ENCODE measurements at places on chromosomes 3 and 15.

GRCh38 chr3:118907909-118908308, 126.7 kb downstream of the IGSF11 start:
- DNase-seq: no peak

GRCh38 chr15:100572362-100572983, 29.5 kb downstream of the LINS1 start:
- no peak for DNase-seq

GRCh38 chr3:57959423-57960173, 48.6 kb upstream of the FLNB start:
- peak; percentile 59 for DNase-seq

- DNase-seq: no peak
Measured at GRCh38 chr3:31367518-31367917, 165.2 kb upstream of the STT3B start.

GRCh38 chr3:67228136-67228535, 230.0 kb downstream of the KBTBD8 start:
- DNase-seq: no peak

- DNase-seq: no peak
Measured at GRCh38 chr3:144501467-144501866, 529.8 kb downstream of the DIPK2A start.

- DNase-seq: no peak
Measured at GRCh38 chr3:51830345-51830744, 31.1 kb upstream of the IQCF2 start.

DNA sequence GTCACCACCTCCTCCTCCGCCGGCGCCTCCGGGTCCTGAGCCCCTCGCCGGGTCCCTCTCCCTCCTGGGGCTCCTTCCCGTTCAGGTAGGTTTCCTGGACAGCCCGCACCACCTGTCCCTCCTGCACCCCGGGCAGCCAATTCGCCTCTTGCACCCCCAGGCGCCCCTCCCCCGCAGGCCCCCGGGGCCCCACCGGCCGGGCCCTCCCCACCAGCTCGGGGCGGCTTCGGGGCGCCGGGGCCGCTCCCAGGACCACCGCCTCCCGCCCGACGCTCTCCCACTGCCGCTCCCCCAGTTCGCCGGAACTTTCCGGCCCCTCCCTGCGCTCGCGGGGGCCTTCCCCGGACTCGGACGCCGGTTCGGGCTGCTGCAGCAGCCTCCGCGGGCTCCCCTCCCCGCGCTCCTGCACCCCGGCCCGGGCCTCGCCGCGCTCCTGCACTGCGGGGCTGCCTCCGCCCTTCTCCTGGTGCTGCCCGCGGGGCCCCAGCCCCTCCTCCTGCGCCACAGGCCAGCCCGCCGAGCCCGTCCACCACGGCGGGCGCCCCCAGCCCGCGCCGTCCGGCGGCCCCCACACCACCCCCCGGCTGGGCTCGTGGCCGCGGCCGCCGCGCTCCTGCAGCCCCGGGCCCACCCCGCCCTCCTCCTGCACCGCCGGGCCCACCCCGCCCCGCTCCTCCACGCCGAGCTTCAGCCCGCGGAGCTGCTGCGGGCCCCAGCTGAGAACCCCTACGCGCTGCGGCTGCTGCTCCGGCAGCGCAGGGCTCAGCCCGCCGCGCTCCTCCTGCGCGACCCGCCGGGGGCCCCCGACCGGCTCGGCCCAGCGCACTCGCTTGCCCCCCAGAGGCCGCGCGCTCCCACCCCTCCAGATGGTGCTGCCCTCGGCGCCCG, 587 bp upstream of the TNK2 start:
- no peak for DNase-seq

GRCh38 chr15:68402432-68403160, 29.4 kb downstream of the ITGA11 start:
- DNase-seq: no peak

- DNase-seq: no peak
Measured at GRCh38 chr3:142987080-142987700, 14.2 kb upstream of the U2SURP start.

GRCh38 chr3:59381282-59381681, 331.5 kb upstream of the CFAP20DC start:
- no peak for DNase-seq

DNA sequence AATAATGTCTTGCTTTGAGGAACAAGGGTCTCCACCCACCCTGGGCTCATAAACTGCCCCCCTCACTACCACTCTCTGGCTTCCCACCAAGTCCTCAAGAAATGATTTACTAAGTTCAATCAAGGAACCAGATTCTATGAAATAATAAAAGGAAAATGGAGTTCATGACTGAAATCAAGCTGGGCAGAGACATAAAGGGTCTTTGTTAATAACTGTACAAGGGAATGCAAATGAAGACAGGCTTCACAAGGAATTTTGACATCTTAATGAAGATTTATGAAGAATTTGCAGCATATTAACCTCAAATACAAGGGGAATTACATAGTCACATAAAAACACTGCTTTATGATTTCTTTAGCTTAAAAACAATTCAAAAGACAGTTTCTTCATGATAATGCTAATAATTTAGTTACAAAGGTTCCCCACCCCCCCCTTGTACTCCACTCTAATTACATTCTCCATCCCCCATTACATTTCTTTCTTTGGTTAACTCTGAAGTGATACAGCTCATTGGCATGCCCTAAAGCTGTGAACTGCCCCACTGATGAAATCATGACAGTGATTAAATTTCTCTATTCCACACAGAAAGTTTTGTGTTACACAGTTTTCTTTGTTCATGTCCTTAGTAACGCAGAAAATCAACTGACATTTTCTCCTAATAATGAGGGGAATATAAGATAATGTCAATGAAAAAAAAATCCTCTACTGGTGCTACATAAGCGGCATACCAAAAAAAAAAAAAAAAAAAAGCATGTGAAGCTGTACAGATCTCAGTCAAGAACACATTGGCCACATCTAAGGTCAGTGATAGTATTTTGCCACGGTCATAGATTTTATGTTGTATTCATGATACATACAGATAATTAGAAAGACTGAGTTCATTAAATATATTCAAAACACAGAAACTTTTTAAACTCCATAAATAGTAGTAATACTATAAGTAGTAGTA, 54.4 kb downstream of the WWTR1 start:
- DNase-seq: no peak

DNA sequence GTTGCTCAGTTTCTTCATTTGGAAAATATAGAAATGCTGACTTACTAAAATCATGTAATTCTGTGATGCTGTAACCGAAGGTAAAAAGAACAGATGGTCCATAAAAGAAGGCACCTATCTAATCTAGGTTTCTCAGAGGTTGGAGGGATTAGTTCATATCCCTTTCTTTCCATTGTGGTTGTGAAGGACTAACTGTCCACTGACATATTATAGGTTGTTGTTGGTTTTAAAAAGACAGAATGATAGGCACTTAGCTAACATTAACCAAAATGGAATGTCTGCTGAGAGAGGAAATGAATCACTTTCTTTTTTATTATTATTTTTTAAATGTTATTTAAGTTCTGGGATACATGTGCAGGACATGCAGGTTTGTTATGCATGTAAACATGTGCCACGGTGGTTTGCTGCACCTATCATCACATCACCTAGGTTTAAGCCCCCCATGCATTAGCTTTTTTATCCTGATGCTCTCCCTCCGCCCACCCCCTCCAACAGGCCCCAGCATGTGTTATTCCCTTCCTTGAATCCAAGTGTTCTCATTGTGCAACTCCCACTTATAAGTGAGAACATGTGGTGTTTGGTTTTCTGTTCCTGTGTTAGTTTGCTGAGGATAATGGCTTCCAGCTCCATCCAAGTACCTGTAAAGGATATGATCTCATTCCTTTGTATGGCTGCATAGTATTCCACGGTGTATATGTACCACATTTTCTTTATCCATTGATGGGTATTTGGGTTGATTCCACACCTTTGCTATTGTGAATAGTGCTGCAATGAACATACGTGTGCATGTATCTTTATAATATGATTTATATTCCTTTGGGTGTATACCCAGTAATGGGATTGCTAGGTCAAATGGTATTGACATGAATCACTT, 45.8 kb downstream of the ALDH1A2 start:
- DNase-seq: no peak

GRCh38 chr3:80395023-80395422, 627.2 kb upstream of the ROBO1 start:
- no peak for DNase-seq

DNA sequence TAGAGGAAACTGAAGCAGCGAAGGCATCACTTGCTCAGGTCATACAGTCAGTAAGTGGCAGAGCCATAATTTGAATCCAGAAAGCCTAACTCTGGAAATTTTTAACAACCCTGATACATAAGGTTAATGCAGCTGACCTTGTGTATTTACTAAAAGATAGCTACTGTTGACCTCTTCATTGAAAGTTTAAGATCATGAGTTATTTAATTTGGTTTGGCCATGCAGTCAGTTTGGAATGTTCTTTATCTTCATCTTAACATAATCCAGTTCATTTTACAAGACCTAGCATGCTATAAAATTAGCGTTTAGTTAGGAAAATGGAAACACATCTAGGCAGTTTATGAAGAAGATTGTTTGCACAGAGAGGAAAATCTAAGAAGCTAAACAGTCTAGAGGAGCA, 240.9 kb downstream of the RBMS3 start:
- no peak for DNase-seq

DNA sequence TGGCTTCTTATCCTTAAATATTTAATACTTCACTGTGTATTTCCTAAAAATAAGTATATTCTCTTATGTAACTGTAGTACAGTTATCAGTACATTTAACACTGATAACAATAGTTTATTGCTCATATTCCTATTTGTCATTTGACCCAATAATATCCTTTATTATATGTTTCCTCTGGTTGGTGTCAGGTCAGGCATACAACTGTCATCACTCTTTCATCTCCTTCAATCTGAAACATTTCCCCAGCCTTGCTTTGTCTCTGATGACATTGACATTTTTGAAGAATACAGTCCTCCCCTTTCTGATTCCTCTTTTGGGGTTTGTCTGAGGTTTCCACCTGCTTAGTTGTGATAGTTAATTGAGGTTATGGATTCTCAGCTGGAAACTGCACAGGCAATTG, 27.8 kb downstream of the PLEKHO2 start:
- DNase-seq: no peak

- DNase-seq: no peak
Measured at GRCh38 chr3:117871934-117872333, 1162.4 kb downstream of the TUSC7 start.

DNA sequence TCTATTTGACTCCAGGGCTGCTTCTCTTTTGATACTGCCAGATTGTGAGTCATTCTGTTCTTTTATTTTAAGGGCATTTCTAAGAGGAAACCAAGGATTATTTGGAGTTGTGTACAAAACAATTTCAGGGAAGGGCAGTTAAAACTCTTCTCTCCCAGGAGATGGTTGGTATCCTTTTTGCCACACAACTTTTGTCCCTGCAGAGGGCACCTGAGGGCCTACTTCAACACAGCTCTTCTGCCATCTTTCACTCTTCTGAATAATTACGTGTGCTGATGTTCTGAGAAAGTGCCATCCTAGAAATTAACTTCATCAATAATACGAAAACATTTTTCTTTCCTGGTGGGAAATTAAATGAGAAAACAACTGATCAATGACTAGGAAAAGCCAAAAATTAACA, 75.7 kb upstream of the GADL1 start:
- DNase-seq: no peak

DNA sequence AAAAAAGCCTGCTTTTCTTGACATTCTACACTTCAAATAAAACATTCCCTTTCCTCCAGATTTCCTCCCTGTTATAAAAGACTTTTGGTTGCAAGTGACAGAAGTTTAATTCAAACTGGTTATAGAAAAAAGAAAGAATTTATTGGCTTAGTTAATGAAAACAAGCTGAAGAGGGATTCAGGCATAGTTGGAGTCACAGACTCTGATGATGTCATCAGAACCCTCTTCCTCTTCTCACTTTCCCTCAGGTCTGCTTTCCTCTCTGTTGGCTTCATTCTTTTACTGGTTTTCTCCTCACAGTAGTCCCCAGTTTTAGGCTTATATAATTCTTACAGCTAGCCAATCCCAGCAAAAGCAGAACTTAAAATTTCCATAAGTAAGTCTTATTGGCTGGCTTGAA, 32.0 kb upstream of the MBNL1 start:
- DNase-seq: no peak

- no peak for DNase-seq
Measured at GRCh38 chr15:57947781-57948180, 117.7 kb downstream of the ALDH1A2 start.

DNA sequence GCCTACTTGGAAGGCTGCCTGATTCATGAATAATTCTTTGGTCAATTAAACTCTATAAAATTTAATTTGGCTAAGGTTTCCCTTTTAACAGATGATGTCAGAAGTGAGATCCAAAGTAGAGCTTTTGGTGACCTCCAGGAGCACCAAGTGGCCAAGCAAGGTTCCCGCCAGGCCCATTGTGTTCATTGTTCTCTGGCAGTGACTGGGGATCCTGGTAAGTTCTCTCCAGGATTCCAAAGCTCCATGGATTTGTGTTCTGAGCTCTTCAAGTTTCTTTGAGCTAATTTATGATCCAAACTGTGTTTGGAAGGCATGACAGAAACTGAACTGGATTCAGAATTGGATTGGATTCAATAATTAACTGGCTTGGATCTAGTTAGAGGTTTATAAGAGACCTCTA, 72.0 kb upstream of the ALDH1L1 start:
- no peak for DNase-seq

Measured in mucosa of descending colon (tissue), 3 donors.